ENCODE measurements at places on chromosomes 7 and 10.

- no peak for DNase-seq
Observed at GRCh38 chr7:78141522-78142281, 343.1 kb downstream of the PHTF2 start.

DNA sequence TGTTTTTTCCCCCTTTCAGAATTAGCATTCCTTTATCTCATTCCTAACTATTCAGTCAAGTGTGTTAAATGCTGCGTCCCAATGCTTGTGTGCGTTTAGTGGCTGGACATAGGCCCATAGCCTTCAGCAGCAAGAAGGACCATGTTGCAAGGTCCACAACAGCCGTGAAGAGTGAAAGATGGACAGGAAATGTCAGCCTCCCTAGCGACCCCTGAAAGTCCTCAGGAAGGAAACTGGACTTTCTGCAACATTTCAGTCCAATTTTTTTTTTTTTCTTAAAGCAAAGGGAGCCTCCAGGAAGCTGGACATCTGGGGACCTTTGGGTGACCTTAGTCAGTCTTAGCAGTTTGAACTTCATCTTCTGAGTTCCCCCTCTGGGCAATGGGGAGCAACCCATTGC is 550.7 kb upstream of the MGMT start:
- no peak for DNase-seq

DNA sequence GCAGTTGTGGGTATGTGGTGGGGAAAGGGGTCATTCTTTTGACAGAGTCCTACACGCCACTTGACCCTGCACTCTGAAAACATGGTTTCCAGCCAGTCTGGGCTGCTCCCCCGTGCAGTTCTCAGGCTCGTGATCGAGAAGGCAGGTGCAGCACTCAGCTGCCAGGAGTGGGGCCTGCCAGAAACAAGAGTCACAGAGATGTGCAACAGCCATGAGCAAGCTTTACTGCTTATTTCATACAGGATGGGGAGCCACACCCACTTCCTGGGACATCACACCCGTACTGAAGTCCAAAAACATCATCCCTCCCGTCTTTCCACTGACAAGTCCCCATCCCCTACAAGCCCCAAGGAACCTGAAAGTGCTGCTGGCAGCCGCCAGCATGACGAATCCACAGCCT is 9.3 kb downstream of the ATG9B start:
- DNase-seq, result no peak

DNA sequence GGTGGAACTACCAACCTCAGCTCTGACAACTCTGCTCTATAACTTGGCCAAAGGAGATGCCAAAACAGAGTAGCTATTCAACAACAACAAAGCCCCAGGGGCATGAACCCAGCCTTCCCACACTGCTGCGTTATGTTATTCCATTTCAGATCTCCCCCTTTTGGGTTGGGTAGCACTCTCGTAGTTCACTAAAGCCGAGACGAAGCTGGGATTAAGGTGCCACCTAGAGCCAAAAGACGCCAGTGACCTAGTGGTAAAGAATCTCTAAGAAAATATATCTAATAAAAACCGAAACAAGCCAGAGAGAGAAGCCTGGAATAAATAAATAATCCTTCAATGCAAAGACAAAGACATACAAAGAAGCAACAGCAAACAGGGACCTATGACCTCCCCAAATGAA is 217.3 kb downstream of the HERPUD2 start:
- DNase-seq, result no peak

DNA sequence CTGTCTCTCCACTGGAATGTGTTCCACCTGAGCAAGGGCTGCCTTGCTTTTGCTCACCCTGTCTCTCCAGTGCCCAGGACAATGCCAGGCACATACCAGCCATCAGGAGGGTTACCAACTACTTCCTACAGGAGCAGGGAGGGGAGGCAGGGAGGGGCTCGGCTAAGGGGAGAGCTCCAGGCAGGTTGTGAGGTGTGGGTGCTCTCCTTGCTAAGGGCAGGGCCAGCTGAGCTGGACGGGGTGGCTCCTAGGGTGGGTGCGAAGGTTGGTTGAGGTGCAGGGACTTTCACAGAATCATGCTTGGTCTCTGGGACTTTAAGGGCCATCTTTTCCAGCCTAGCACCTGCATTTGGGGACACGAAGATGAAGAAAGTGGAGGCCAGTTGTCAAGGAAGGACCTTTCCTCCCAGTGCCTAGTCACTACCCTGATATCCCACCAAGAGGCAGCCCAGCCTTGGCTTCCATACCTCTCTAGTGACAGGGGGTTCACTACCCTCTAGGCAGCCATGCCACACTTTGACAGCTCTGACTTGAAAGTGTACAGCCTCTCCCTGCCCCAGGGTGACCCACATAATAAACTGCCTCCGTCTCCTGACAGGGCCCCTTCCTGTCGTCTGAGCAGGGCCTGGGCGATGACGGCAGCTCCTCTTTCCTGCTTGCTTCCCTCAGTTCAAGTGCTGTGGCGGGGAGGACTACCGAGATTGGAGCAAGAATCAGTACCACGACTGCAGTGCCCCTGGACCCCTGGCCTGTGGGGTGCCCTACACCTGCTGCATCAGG is 46.5 kb downstream of the TSPAN15 start:
- no peak for DNase-seq

DNA sequence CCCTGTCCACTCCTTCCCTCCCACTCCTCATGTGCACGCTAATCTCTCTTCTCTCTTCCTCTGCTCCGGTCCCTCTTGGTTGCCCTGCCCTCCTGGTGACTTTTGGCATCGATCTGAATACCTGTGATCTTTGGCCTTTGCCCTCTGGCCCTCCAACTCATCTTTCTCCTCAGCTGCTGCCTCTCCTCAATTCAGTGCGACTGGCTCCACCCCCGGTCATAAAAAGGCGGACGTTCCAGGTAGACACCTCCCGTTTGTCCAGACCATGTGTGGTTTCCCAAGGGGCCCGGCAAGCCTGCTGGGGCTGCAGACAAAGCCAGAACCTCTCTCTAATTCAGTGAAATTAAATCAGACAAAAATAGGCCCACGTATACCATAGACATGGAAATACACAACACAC is 96.8 kb downstream of the COL13A1 start:
- DNase-seq, result no peak

All from NCI-H510A treated with DMSO at 0.1 percent for 48 hours (cell line).